Large intestine (tissue), 12 donors: ENCODE measurements at places on chromosomes 7 and 10. TPM values are rescaled to one million over a fixed set of nuclear protein-coding genes. Genes with fewer than 3 reads are reported as not detected.

- H3K36me3 ChIP-seq = no peaks in the 10 kb centered on the region
- no peaks in the 10 kb centered on the region for H3K4me1 ChIP-seq
- no peak overlapping the region for H3K27ac ChIP-seq
- H3K4me3 ChIP-seq = no peak overlapping the region
- H3K27me3 ChIP-seq = no peaks in the 10 kb centered on the region
These were observed 33.2 kb downstream of the DRGX start for GRCh38 chr10:49362596-49363260.

- no peak overlapping the region for H3K4me3 ChIP-seq
- DNase-seq = peak; percentile 15
- H3K36me3 ChIP-seq = no peaks in the 10 kb centered on the region
- H3K4me1 ChIP-seq = no peaks in the 10 kb centered on the region
- H3K27ac ChIP-seq = no peak overlapping the region
- no peaks in the 10 kb centered on the region for H3K27me3 ChIP-seq
These were observed 275.1 kb downstream of the DOCK4 start for GRCh38 chr7:111931016-111931517.

DNA sequence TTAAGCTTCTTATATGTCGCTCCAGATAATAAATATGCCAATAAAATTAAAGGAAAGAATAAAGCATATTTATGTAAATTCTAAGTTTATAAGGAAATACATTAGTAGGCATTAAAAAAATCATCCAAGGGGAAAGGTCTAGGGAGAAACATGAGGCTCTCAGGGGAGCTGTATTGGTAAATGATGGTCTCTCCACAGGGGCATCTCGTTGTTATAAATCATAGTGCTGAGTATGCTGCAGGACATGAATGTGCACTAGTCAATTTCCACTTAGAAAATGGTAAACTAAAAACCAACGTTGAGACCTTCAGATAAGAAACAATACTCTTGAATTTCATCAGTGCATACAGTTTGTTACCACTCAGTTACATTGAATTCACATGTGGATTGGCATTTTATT, 194.0 kb upstream of the AHR start:
- H3K4me3 ChIP-seq = no peak overlapping the region
- no peak overlapping the region for H3K27ac ChIP-seq
- DNase-seq = no peak
- no peaks in the 10 kb centered on the region for H3K27me3 ChIP-seq
- no peaks in the 10 kb centered on the region for H3K36me3 ChIP-seq
- H3K4me1 ChIP-seq = peaks cover 6% of the 10 kb centered on the region

GJD4 gene
- polyA plus RNA-seq = 0.09 TPM

GRCh38 chr10:7374795-7375194, 36.0 kb downstream of the SFMBT2 start:
- no peaks in the 10 kb centered on the region for H3K36me3 ChIP-seq
- no peak overlapping the region for H3K4me3 ChIP-seq
- H3K4me1 ChIP-seq = no peaks in the 10 kb centered on the region
- DNase-seq = no peak
- H3K27ac ChIP-seq = no peak overlapping the region

DNA sequence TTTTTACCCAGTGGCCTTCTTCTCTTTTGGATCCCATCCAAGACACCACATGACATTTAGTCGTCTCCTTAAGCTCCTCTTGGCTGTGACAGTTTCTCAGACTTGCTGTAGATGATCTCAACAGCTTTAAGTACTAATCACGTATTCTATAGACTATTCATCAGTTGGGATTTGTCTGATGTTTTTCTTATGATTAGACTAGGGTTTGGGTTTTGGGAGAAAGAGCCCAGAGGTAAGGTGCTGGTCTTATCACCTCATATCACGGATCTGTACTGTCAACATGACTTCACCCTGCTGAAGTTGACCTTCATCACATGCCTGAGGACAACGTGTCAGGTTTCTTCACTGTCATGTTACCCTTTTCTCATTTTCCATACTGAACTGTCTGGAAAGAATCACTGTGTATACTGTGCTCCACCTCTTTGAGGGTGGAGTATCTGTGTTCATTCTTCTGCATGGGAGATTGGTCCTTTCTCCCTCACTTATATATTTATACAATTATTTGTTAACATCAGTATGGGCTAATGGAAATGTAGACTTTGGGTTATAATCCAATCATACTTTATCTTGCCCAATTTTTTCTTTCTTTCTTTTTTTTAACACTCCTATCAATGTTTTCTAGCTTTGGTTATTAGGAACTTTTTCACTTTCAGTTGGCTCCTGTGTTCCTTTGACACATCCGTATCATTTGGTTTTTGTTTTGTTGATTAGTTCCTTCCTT, 6.4 kb upstream of the HKDC1 start:
- H3K36me3 ChIP-seq = peaks cover 3% of the 10 kb centered on the region
- peaks cover 42% of the 10 kb centered on the region for H3K4me1 ChIP-seq
- DNase-seq = peak; percentile 68
- peak overlapping the region; percentile 29 for H3K27ac ChIP-seq
- H3K4me3 ChIP-seq = no peak overlapping the region
- H3K27me3 ChIP-seq = no peaks in the 10 kb centered on the region

DNA sequence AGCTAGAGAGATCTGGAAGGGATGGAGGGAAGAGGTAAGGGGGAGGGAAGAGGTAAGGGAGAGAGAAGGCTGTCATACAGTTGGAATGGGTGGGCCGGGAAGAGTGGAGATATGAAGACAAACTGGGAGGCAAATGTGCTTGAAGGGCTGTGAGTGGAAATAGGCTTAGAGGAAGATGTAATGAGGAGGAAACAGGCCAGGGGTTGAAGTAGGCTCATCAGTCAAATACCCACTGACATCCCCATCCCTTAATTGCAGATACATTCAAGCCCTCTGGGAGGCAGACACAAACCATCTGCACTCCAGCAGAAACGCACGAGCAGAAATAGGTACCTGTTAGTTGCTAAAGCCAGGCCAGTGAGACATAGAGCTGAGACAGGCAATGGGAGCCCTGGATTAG, 2.1 kb downstream of the SYNPO2L start:
- DNase-seq = no peak
- no peaks in the 10 kb centered on the region for H3K36me3 ChIP-seq
- no peaks in the 10 kb centered on the region for H3K27me3 ChIP-seq
- no peaks in the 10 kb centered on the region for H3K4me1 ChIP-seq
- no peak overlapping the region for H3K4me3 ChIP-seq

DNA sequence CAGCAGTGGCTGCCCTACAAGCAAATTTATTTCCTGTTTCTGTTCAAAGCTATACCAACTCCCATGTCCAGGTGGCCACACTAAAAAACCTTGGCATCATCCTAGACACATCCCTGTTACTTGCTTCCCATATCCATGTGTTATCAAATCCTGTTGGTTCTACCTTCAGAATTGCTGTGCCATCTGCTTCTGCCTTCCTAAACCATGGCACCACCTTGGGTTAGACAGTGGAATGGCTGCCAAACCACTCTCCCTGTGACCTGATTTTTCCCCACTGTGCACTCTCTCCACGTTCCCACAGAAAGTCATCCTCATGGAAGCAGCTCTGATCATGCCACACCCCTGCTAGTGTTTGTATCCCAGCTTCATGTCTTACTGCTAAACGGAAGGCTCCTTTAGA, 697.6 kb upstream of the GALNT17 start:
- no peaks in the 10 kb centered on the region for H3K4me1 ChIP-seq
- no peaks in the 10 kb centered on the region for H3K27me3 ChIP-seq
- no peak overlapping the region for H3K27ac ChIP-seq
- no peak for DNase-seq
- H3K36me3 ChIP-seq = no peaks in the 10 kb centered on the region

DNA sequence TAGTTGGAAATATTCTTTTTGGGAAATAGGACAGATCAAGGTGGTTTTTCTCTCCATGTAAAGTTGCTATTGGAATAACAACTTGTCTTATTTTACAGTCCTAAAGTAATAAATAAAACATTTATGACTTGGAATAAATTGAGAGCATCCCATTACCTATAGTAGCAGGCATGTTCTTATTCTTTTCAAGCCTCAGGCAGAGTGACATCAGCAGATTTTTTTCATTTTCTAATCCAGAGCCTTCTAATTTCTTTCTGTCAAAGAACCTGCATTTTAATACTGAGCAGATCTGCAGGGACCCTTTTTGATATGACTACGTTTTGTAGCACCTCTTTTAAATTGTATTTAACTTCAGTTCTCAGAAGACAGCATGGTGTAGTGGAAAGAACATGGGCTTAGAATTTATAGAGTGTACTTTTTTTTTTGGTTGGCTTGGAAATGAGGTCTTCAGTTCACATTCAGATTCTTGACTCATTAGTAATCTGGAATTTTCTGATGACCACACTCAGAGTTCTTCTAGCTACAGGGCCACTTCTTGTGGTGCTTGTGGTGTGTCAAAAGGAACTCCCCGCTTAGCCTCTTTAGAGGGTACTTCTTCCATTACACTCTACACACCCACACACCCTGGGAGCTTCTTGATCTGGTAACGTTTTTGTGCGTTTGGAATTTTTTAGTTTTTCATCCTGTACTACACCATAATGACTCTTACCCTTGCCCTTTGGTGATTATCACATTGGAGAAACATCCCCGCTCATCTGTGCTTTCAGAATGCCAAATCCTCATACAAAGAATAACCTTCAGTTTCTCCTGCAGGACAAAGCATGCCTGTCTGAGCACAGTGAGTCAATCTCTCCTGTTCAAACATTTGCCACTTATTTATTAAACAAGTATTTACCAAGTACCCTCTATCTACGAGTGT, 34.6 kb downstream of the AGK start:
- no peak overlapping the region for H3K27ac ChIP-seq
- H3K4me3 ChIP-seq = no peak overlapping the region
- no peak for DNase-seq
- H3K27me3 ChIP-seq = no peaks in the 10 kb centered on the region
- H3K4me1 ChIP-seq = no peaks in the 10 kb centered on the region
- H3K36me3 ChIP-seq = no peaks in the 10 kb centered on the region

DNA sequence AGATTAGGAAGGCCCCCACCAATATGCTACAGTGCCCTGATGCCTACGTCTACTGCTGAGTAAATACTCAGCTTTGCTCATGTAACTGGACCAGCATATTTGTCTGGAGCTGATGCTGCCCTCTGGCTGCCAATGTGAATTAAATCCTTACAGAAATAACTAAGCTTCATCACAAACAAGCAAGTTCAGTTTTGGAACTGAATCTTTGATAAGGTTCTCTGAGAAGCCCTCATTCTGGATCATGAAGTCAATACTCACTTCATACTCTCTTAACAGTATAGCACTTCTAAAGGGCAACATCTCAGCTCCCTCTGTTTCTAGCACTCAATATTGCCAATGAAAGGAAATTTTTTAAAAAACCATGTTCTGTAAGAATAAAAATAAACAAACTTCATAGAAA, 246.7 kb downstream of the ETV1 start:
- H3K4me1 ChIP-seq = no peaks in the 10 kb centered on the region
- H3K27me3 ChIP-seq = no peaks in the 10 kb centered on the region
- DNase-seq = no peak
- no peak overlapping the region for H3K4me3 ChIP-seq

OPALIN gene
- not detected for polyA plus RNA-seq

GRCh38 chr10:123926401-123927264, 35.0 kb upstream of the CPXM2 start:
- H3K4me3 ChIP-seq = no peak overlapping the region
- H3K4me1 ChIP-seq = no peaks in the 10 kb centered on the region
- DNase-seq = no peak
- H3K36me3 ChIP-seq = no peaks in the 10 kb centered on the region

TLL2 gene
- polyA plus RNA-seq = 0.99 TPM

GRCh38 chr10:54469587-54470323, 331.3 kb downstream of the PCDH15 start:
- no peaks in the 10 kb centered on the region for H3K36me3 ChIP-seq
- H3K4me1 ChIP-seq = no peaks in the 10 kb centered on the region
- no peak for DNase-seq
- no peak overlapping the region for H3K27ac ChIP-seq

- no peak overlapping the region for H3K4me3 ChIP-seq
- H3K36me3 ChIP-seq = no peaks in the 10 kb centered on the region
- H3K27me3 ChIP-seq = no peaks in the 10 kb centered on the region
These were observed 282.9 kb downstream of the ADARB2 start for GRCh38 chr10:1454428-1454827.

GRCh38 chr7:70997261-70997660, 134.7 kb upstream of the GALNT17 start:
- no peaks in the 10 kb centered on the region for H3K27me3 ChIP-seq
- peak; percentile 15 for DNase-seq
- no peaks in the 10 kb centered on the region for H3K4me1 ChIP-seq
- H3K4me3 ChIP-seq = no peak overlapping the region
- no peaks in the 10 kb centered on the region for H3K36me3 ChIP-seq

GPR158 gene
- polyA plus RNA-seq = 0.33 TPM

DNA sequence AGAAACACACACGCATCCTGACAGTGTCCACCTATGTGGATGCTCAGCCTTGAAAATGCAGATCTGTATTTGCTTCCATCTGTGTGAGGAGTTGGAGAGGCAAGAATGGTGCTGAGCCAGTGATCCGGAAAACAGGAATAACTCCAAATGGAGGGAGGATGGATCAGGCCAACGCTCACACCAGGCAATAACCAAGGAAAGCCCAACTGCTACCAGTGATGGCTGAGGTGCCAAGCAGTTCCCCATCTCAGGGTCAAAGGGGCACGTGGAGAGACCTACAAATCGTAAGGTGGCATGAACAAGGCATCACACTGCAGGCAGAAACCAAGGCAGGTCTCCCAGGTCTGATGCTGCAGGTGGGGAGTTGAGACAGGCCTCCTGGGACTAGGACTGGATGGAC, 153.6 kb downstream of the ADAM12 start:
- no peak overlapping the region for H3K27ac ChIP-seq
- H3K36me3 ChIP-seq = no peaks in the 10 kb centered on the region

GRCh38 chr10:122221958-122222357, 49.1 kb upstream of the BTBD16 start:
- no peaks in the 10 kb centered on the region for H3K27me3 ChIP-seq
- no peak for DNase-seq
- H3K4me3 ChIP-seq = no peak overlapping the region
- no peaks in the 10 kb centered on the region for H3K4me1 ChIP-seq

GRCh38 chr10:103609231-103610082, 116.0 kb downstream of the NEURL1 start:
- DNase-seq = no peak
- no peak overlapping the region for H3K4me3 ChIP-seq
- no peaks in the 10 kb centered on the region for H3K27me3 ChIP-seq
- H3K4me1 ChIP-seq = no peaks in the 10 kb centered on the region
- no peak overlapping the region for H3K27ac ChIP-seq

DNA sequence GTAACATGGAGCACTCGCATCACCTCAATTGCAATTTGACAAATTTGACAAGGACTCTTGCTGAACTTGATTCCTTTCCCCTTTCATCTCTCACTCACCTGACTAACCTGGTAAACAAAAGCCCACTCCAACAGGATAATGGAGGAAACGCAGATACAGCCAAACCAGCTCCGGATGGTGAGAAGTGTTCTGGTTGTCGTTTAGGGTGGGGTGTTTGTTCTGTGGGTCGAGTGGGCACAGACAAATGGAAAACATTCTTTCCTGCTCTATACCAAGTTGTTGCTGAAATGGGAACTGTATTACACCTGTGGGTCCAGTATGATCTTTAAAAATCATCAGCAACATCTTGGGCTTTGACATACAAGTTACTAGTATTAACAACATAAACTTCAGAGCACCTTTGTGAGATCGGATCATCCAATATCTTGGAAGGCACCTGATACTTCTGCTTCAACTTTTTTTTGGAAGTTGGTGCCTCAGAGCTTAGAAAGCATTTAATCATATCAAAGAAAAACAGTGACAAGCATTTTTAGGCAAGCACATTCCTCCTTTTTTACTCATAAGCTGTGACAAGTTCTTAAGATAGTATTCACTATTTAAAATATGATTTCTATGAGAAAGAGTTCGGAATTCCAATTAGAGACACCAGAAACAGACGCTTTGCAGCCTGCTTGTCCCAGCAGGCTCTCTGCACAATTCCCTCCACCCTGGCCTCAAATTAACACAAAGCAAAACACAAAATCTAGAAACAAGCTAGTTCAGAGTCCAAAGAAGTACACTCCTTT, 58.1 kb downstream of the CCDC186 start:
- peaks cover 6% of the 10 kb centered on the region for H3K27me3 ChIP-seq
- no peaks in the 10 kb centered on the region for H3K36me3 ChIP-seq
- DNase-seq = no peak
- H3K4me3 ChIP-seq = no peak overlapping the region
- no peaks in the 10 kb centered on the region for H3K4me1 ChIP-seq
